Renal pelvis (tissue), 12 donors: ENCODE measurements at places on chromosomes 2 and 18.

- DNase-seq = no peak
Observed at GRCh38 chr2:43265001-43265400, 38.6 kb upstream of the ZFP36L2 start.

- DNase-seq = no peak
Observed at GRCh38 chr2:239255218-239255617, 145.6 kb downstream of the HDAC4 start.

DNA sequence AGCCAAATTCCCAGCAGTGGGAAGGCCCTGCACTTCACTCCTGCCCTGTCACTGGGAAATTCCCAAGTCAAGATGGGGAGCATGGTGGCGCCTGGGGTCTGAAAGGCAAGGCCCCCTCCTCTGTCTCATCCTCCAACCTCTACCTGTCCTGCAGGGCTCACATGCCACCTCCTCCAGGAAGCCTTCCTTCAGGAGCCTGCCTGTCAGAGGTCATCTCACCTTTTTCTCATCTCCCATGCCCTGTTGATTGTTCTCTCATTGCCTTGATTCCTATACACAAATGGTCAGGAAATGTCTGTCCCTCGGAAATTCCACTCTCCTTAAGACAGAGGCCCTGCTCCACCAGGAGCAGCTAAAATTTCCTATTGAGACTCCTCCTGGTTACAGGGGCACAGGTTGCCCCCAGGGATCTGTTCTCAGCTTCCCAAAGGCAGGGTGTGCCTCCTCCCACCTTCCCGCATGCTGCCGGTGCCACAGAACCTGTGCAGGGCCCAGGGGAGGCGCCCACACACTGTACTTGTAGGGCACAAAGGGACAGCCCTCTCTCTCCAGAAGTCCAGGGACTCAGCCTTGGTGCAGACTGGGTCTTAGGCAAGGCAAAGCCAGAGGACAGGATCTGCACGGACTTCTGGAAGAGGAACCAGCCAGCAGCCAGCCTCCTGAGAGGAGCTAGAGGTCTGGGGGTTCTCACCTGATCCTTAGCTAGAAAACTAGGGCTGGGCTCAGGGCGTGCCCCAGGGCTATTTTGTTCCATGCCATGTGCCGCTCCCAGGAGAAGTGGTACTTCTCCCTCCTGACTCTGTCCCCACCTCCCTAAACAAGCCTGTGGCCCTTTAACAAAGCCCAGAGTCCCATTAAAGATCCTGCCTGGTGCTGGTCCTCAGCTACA, 12.9 kb downstream of the HES6 start:
- DNase-seq = no peak

DNA sequence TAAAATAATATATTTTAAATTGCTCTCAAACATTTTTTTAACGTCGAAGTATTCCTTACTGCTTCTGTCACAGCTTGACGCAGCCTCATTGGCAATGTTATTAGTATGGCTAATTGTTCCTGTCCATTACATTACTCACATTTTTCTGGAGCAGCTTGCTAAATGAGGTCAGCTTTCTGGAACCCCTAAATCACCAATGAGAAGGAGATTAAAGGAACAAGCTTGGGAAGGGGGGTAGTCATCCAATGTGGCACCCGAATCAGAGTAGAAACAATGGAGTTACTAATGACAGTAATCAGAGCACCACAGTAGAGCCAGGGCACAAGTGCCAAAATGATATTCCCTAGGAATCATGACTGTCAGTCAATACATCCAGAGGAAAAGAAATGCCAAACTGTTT, 5.1 kb downstream of the NEUROD1 start:
- no peak for DNase-seq

GRCh38 chr2:73614997-73615396, 27.2 kb downstream of the NAT8 start:
- DNase-seq = no peak

GRCh38 chr18:34659579-34660517, 50.2 kb upstream of the DTNA start:
- peak; percentile 64 for DNase-seq

GRCh38 chr18:34904994-34905393, 136.2 kb upstream of the MAPRE2 start:
- no peak for DNase-seq

DNA sequence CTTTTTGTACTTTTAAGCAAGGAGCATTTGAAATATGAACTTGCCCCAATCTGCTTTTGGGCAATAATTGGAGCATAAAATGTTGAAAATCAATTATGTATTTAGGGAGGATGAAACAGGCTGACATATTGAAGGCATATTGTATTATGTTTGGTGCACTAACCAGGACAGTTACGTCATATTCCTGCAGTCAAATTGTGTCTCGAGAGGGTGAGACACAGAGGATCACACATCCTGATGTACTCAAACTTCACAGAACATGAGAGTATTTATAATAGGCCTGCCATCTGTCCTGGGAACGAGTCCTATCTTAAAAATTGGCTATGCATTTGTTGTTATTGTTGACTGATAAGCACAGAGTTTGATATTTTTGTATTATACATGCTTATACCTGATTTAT, 44.7 kb downstream of the TANC1 start:
- no peak for DNase-seq

DNA sequence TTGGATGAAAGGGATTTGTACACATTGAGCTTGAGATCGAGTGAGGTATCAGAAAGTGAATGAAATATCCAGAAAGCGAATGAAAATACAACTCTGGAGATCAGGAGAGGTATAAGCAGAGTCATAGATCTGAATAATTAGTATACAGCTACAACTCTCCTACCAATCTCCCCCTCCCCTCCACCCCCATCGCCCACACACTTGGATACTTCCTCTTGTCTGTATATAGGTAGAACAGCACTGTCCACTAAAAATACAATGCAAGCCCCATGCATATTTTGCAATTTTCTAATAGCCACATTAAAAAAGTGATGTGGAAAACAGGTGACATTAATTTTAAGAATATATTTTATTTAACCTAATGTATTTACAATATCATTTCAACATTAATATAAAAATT, 23.7 kb upstream of the WIPF1 start:
- DNase-seq = no peak
